ENCODE measurements at places on chromosomes 2 and 18. TPM values are rescaled to one million over a fixed set of nuclear protein-coding genes. Genes with fewer than 3 reads are reported as not detected.

Gene GTF2A1L
- total RNA-seq: not detected

Gene LAPTM4A
- total RNA-seq: 120 TPM

Gene CCBE1
- total RNA-seq: 5.8 TPM

Gene CTDP1
- total RNA-seq: 10.1 TPM

Gene ASIC4
- total RNA-seq: 0.05 TPM

Gene PCARE
- not detected for total RNA-seq

Gene SGPP2
- 0.23 TPM for total RNA-seq

Gene UGT1A5
- total RNA-seq: 4.6 TPM

Gene MPP4
- total RNA-seq: not detected

Gene LIMS1
- 18.1 TPM for total RNA-seq

Gene CFAP65
- 0.05 TPM for total RNA-seq

Gene GALR1
- not detected for total RNA-seq

Gene ABCG8
- 121 TPM for total RNA-seq

Gene NEU4
- total RNA-seq: 109 TPM

Gene SOX11
- 0.05 TPM for total RNA-seq

Gene HYCC2
- 12.1 TPM for total RNA-seq

Gene GATA6
- 11.7 TPM for total RNA-seq

Gene HOXD9
- not detected for total RNA-seq

Gene C2orf72
- total RNA-seq: 125 TPM

All from left lobe of liver (tissue), 2 donors.